Neural crest cell (in vitro differentiated cells): ENCODE measurements at places on chromosomes 11 and 22.

DNA sequence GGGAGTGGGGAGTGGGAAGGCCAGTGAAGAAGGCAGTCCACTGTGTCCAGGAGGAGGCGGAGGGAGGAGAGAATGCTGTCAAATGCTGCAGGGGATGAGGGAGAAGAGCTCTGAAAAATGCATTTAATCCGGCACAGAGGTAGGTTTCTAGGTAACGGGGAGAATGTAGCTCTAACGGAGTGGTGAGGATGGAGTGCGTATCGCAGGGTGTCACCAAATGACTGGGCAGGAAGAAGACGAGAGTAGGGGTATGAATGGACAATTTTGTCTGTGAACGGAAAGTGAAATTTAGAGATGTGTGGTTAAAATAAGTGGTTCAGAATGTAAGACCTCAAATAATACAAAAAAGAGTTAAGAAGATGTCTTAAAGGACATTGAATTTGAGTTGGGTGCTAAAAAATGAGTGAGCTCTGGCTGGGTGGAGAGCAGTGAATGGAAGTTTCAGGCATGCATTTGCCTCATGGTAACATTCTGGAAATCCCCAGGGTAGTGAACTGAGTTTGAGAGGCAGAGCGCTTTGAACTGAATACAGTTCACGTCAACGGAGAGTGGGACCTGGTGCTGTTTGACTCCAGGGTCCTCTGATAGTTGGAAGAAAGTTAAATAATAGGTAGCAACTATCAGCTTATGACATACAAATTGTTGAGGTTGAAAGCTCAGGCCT, 81.3 kb upstream of the CADM1 start:
- no peak for DNase-seq

GRCh38 chr11:69552951-69553350, 71.5 kb downstream of the LINC01488 start:
- DNase-seq: no peak

DNA sequence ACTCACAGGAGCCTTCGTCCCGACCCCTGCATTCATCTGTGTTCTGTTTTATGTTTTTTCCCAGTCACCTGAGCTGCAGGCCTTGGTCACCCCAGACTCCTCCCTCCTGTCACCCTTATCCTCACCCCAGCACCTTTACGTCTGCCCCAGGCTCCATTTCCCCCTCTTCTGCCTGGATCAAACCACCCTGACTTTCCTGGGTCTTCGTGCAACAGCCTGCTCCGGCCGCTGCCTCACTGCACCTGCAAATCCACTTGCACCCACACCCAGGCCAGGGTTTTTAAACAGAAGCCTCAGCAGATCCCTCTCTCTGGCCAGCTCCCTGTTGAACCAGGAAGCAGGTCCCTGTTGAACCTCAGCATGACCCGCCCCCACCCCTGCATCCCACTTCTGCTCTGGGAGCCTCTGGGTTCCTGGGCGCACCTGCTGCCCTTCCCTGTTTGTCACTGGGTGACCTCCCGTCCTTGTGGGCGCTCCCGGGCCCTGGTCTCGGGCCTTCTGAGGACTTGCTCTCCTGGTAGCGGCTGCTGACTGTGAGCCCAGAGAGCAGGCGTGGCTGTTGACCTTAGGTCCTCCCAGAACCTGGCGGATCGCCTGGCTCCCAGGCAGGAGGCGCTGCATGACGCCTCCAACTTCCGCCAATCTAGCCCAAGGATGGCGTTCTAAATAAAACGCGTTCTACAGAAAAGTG, 12.8 kb downstream of the MAPK8IP2 start:
- no peak for DNase-seq

DNA sequence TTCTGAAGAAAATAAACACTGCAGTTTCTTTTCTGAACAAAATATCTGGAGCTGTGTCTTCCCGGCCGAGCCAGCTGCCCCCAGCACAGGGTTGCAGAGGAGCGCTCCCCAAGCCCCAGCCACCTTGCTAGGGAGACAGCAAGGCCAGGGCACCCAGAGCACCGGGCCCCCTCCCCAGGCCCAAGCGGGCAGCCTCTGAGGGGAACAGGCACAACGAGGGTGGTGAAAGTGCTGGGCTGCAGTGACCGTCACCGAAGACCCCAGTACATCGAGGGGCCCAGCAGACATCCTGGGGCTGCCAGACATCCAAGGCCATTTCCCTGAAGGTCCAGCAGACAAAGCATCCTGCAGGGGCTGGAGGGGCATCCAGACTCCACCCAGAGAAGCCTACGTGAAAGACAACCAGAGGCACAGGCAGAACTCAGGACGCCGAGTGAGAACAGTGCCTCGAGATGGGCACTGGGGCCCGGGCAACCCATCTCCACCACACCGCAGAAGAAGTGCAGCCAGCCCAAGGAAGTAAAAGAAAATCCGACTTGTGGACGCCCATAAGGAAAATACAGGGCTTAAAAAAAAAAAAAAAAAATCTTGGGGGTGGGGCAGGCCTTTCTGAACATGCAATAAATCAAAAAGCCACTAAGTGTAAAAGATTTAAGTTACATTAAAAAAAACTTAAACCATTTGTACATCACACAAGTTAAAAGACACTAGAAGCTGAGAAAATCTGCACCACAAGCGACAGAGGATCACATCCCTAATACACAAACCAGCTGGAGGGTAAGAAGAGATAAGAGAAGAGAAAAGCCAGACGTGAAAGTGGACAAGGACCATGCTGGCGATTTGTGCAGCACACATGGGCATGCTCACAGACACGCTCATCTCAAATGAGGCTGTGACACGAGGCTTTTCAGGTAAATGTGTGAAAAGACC, 36.0 kb upstream of the COMT start:
- no peak for DNase-seq

DNA sequence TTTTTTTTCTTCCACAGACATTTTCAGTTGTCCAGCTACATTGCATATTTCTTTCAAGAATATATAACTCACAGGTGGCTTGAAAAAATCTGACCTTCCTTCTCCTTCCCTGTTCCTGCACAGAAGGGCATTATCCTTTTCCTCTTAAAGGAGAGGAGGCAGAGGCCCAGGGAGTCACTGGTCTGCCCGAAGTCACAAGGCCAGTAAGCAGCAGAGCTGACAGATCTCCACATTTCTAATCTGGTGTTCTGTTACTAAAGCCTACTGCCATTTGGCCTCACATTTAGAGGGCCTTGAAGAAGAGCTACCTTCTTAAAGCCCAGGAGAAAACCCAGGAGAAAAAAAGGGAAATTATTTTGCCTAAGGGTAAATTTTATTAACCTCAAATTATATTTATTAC, 12.3 kb downstream of the ENDOD1 start:
- no peak for DNase-seq

GRCh38 chr22:23116506-23117263, 25.1 kb downstream of the RSPH14 start:
- no peak for DNase-seq

GRCh38 chr11:122769126-122769780, 69.0 kb upstream of the CRTAM start:
- no peak for DNase-seq

DNA sequence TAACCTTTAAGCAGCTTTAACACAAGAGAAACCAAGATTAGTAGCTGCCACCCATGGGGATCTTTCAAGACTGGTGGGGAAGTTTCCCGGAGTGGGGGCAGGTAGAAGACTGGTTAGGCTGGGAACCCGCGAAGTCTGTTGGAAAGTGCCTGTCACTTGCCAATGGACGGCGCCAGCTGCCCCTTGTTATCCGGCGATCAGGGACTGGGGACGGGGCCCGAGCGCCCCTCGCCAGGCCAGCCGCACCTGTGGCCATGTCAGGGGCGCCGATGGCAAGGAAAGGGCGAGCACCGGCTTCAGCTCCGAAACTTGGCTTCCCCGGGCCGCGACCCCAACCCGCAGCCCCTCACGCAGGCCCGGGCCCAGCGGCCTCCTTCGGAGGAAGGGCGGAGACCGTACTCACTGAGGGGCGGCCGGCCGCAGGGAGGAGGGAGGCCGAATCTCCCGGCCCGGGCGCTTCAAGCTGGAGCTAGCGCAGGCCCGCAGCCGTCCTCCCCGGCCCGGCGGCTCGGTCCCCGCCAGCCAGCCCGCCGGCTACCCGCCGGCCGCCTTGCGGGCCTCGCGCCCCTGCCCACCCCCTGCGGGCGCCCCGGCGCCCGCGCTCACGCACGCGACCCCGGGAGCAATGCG, 539 bp downstream of the EIF4ENIF1 start:
- peak; percentile 31 for DNase-seq

DNA sequence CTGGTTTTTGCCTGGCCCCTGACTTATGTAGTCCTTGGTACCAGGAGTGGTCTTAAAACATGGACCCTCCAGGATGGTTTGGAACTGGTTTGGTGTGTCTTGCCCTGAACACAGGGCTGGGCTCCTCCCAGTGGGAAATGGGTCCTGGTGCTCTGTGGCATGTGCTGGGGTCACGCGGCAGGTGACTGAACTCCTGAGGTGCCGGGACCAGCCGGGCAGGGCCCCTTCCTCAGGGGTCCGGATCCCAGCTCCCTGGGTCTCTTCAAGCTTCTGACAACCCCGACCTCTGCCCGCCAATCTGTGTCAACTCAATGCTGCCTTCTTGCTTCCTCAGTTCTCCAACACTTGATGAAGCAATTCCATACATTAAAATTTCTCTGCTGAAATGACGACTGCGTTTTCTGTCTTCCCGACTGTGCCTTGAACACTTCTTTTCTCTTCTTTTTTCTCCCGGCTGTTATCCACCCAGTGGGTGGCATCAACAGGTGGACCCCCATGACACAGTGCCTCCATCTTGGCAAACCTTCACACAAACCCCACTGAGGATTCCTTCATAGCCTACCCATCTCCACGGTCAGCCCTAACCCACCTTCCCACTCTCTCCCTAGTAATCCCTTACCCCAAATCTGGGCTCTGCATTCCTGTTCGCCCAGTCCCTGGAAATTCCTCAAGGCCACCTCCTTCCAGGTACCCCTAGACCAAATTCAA, 4.4 kb downstream of the IFT27 start:
- DNase-seq: no peak

DNA sequence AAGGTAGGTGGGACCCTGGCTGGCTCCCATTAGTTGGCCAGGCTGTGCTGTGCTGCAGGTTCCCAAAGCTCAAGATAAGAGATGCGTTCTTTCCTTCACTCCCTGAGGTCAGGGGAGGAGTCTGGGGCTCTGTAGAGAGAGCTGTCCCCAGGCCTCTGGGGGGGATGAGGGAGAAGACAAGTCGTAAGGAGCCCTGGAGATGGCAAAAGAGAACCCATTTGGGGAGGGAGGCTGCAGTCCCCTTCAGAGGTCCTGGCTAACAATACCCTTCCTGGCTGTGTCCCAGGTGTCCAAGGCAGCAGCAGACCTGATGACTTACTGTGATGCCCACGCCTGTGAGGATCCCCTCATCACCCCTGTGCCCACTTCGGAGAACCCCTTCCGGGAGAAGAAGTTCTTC, 916 bp downstream of the GNG3 start:
- DNase-seq: no peak

DNA sequence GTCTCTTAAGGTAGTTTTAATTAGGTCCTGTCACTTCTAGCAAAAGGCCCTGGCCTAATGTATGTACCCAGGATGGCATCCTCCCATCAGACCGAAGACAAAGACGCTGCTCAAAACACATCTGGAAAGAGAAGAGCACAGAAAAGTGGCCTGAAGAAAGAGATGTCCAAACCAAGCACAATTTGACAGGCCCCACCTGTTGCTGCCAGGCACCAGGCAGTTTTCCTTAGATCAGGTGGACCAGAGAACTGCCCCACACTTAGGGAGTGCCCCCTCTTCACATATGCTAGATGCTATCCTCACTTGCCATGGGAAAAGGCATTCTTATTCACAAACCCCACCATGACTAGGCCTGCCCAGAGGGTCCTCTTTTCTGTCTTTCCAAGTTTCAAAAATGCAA, 3.3 kb upstream of the HMGXB4 start:
- no peak for DNase-seq

DNA sequence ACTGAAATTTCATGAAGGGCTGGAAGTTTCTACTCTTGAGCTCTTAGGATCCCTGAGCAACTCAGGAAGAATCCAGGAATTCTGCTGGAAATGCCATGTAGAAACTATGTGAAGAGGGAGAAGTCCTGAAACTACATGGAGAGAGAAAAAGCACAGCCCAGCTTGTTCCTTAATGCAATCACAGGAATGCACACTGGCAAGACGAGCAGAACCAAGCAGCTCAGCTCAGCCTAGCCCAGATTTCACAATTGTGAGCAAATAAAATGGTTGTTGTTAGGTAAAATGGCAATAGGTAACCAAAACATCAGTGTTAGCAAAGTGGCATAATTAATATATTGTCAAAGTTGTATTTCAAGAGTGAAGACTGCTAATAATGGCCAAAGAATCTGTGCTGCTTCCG, 28.1 kb downstream of the ZNF214 start:
- DNase-seq: no peak

DNA sequence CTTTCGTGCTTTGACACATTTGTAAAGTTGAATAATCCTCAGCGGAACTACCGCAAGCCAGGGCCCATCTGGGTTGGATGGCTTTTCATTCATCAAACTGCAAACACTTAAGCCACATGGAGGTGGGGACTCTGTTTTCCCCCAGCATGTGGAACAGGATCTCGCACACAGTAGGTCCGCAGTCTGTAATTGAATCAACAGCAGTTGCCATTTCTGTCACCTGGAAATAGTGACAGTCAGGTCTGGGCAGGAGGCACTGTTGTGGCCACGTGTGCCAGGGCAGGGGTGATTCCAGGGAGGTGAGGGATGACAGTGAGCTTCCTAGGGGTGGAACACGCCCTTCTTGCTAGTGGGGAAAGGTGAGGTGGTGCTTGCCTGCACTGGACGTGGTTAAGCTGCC, 50.7 kb upstream of the ANO1 start:
- DNase-seq: no peak

DNA sequence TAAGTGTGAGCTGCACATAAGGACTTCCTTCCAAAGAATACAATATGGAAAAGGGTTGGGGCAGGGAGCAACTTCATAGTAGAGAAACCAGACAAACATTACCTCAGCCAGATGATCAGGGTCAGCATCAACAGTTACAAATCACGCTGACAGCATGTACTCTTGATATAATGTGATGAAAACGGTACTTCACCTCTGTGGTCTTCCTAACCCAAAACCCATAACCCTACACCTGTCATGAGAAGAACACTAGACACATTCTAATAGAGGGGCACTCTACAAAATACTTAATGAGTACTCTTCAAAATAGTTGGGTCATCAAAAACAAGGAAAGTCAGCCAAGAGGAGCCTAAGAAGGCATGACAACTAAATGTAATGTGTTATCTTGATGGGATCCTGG, 43.9 kb downstream of the RRAS2 start:
- DNase-seq: no peak

DNA sequence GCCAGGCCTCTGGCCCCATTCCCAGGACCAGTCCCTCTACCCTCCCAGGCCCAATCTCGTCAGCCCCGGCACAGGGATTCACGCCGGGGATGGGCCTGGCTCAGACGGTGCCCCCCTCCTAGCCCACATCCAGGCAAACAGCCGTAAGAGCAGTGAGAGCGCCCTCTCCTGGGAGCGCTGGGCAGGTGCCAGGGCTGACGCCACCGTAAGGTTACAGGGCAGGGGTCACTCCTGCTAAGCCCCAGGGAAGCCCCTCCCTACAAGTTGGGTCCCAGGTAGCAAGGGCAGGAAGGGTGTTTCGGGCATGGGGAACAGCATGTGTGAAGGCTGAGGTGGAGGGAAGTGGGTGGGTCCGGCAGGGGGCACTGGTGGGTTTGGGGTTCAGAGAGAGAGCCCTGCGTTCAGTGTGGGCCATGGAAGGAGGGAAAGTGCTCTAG, 19.2 kb upstream of the PPARA start:
- no peak for DNase-seq

- no peak for DNase-seq
Observed at GRCh38 chr11:127226949-127227348, 226.4 kb upstream of the KIRREL3 start.
